ENCODE measurements at places on chromosomes 7 and 10.

GRCh38 chr10:62742536-62743061 is 61.9 kb upstream of the ADO start:
- no peak for DNase-seq

DNA sequence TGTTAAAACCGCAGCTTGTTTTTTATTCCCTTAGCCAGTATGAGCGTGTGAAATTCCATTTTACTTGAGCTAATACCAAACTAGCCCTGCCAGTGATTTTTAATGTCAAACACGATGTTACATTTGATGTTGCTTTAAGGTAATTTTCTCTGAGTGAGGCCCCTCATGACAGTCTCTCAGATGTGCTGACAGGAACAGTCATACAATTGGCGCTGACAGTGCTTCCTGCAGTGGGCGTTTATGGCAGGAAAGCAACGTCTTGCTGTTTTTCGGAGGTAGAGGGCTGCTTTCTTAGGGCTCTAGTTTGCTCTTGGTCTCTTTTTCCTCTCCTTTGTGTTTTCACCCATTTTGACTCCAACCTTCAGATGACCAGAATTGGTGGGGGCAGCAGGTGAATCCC is 19.3 kb downstream of the PON1 start:
- DNase-seq = no peak

DNA sequence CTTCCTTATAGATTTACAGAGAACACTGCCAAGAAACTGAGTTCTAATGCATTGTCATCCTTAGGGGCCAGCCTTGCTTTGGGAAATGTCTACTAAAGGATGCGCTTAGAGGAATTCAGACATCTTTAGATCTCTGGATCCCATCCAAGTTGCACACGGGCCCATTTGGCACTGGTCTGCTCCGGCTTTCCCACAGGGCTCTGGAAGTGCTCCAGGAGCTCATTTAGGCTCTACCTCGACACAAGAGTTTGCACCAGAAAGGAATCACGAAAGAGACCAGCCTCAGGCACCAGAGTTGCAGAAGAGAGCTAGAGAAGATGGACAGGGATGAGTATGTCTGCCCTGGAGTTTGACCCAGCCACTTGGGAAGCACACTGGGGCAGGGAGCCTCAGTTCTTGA is 150.1 kb upstream of the TMEM72 start:
- no peak for DNase-seq

DNA sequence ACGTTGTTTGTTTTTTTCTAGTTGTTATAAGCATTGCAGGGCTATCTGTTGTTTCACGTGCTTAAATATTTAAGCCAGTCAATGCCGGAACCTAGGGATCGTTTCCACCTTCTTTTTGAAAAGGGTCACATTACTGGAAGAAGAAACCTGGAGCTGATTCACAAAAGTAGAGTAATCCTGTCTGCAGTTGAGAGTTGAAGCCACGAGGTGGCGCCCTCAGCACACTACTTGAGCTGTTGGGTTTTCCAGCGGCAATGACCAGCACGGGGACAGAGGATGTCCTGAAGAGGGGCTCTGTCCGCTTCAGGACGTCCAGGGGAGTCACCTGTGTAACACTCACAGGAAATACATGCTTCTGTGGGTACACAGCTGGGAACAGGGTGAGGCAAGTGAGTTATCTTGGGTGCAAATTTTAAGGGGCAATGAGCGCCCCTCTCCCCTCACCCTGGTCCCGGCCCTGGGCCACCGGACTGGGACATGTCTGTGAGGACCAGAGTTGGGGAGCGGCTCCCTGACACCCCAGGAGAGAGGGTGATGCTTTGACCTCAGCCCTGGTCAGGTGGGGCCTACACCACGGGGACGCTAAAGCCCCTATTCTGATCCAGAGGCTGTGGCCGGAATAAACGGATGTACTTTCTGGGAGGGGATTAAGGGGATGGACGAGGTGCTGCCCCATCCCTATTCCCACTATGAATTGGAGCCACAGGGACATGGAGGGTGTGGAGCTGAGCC is 26.3 kb upstream of the WDFY4 start:
- DNase-seq = no peak

GRCh38 chr7:48011951-48012350 is 17.0 kb downstream of the SUN3 start:
- DNase-seq = no peak

- no peak for DNase-seq
Measured at GRCh38 chr10:111200505-111201186, 123.8 kb downstream of the ADRA2A start.

DNA sequence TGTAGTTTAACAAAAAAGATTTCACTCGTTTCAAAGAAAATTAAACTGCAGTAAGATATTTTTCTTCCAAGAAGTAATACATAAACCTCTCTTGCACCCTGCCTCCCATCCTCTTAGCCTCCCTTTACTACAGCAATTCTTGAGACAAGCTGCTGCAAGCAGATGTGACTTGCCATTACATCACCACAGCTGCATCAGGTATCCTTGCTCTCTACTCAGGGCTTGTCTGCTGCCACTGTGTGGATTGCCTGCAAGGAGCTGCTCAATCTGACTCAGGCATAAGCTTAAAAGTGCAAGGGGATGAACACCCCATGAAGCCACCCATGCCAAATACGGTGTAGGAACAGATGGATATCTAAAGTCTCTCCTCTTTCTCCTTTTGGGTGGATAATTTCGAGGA is 609.9 kb downstream of the DNAJB9 start:
- DNase-seq = no peak

DNA sequence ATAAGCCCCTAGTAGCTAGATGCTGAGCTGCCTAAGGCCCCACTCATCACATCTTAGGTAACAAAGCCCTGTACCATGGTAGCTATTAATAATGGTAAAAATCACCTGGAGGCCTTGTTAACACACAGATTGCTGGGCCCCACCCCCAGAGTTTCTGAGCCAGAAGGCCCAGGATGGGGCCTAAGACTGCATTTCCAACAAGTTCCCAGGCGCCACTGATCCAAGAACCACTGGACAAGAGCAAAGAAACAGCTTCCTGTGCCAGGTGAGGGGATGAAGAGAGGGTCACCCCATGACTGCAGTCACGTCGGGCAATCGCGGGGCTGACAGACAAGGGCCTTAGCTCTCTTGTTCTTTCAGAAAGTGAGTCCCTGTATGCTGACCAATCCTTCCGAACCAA is 46.8 kb downstream of the ACSM6 start:
- DNase-seq = no peak

DNA sequence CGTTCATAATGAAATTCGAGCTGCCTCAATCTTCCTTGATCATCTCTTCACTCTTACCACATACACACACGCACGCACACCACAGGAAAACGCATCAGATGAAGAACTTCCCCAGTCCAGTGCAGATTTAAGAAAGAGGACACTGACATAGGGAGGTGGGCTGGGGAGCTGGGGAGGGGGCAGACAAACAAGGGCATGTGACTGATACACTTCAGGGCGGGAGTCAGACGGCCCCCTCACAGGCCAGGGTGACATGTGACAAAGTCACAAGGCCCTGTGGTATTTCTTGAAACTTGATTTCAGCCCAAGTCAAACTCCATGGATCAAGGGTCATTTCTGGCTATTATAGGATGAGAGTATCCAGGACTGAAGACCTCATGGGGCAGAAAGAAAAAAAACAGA is 82.6 kb downstream of the KCNMA1 start:
- no peak for DNase-seq

- DNase-seq = no peak
Measured at GRCh38 chr7:95623788-95624187, 27.5 kb upstream of the PDK4 start.

GRCh38 chr7:99289185-99289584 is 16.5 kb downstream of the MYH16 start:
- no peak for DNase-seq

DNA sequence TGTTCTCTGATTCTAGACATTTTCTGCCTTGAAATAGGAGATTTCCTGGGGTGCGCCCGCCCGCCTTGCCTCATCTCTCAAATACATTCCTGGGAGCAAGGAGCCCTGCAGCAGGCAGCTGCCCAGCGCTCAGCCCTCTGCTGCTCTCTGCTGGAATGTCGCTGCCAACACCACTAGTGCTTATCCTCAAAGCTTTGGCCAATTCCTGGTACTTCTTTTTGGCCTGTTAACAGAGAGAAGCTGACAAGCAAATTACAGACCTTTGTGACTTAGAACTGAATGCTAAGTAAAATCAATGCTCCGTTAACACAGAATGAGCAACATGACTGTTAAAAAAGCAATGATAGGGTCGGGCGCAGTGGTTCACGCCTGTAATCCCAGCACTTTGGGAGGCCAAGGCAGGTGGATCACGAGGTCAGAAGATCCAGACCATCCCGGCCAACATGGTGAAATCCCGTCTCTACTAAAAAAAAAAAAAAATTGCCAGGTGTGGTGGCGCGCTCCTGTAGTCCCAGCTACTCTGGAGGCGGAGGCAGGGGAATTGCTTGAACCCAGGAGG is 41.9 kb upstream of the SYPL1 start:
- peak; percentile 47 for DNase-seq

GRCh38 chr10:125611756-125612155 is 71.2 kb downstream of the TEX36 start:
- DNase-seq = no peak

Data from activated CD8-positive, alpha-beta memory T cell treated with anti-CD3 and anti-CD28 coated beads for 4 hours (primary cell).